ENCODE measurements at places on chromosomes 11 and 22.

GRCh38 chr11:14288189-14288935 is 70.6 kb downstream of the RRAS2 start:
- no peak for DNase-seq

GRCh38 chr11:37788141-37788877 is 1190.3 kb upstream of the RAG2 start:
- no peak for DNase-seq

DNA sequence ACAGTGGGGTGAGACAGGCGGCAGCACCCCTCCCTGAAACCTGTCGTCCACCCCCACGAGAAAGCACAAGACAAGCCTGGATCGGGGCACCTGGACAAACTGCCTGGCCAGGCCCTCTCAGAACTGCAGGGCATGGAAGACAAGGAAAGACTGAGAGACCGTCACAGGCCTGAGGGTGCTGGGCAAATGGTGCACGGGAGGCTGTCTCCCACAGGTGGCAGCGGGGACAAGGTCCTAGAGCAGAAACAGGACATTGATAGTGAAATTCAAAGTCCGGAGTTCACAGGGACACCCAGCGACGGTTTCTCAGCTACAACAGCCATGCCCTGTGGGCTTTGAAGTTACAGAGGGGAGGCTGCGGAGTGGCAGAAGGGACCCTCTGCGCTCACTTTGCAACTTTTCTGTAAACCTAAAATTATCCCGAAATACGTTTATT is 20.6 kb downstream of the DRD4 start:
- DNase-seq, result no peak

GRCh38 chr22:47042116-47042825 is 279.8 kb downstream of the TBC1D22A start:
- no peak for DNase-seq

DNA sequence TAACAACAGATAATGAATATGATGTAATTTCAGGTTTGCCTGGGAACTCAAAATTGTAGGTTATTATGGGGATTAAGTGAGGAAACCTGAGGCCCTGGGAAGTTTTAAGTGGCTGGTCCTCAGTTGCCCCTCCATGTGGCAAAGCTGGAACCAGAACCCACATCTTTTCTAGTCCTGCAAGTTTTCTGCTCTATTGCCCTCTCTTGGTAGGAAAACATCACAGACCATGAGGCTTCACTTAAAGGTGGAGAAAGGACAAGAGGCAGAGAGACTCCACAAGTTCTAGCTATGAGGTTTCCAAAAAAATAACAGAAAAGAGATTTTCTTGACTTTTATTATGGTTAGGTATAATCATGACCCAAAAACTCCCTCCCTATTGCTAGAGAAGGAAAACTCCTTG is 115.5 kb upstream of the DDI1 start:
- no peak for DNase-seq

DNA sequence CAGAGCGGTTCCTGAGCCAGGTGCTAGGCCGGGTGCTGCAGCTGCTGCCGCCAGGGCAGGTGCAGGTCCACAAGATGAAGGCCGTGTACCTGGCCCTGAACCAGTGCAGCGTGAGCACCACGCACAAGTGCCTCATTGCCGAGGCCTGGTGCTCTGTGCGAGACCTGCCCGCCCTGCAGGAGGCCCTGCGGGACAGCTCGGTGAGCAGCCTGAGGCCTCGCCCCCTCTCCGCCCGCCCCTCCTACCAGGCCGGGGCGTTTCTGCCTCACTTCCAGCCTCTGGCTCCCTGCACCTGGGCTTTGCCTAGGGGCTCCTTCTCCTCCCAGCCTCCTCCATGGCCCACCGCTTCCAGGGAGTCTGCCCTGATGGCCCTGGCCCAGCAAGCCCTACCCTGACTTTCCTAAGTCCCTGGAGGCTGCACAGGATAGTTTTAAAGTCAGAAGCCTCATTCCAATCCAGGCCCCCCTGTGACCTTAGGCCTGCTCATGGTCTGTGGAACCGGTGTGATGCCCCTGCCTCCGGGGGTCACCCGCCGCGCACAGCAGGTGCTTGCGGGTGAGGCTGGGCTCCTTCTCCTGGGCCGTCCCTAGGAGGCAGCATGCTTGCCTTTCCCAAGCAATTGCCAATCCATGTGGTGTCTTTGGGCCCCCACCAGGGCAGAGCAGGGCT is 5.5 kb downstream of the TCIRG1 start:
- DNase-seq, result no peak

GRCh38 chr11:57546451-57546850 is 9.1 kb downstream of the SMTNL1 start:
- no peak for DNase-seq

- no peak for DNase-seq
These were observed 17.1 kb upstream of the CCT8L2 start for GRCh38 chr22:16609548-16610261.

DNA sequence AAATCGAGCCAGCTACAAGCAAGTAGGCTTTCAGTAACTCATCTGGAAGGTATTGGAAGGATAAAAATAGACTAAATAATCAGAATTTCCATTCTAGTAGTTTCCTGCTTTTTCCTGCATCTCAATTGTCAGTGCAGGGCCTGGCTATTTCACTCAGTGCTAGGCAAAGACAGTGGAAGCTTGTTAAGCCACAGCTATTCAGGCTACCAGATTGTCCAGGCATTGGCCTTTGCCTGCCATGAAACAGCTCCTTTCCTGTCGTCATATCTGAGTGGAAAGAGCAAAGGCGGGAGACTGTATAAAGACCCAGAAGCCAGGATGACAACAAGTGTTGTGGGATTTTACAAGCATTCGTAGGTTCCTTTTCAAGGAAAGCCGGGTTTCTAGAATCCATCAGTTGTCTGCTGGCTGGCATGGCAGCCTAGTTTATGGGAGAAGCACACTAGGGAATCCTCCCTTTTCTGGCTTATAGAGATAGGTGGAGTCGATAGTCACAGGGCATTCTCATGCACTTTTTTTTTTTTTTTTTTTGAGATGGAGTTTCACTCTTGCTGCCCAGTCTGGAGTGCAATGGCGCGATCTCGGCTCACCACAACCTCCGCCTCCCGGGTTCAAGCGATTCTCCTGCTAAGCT is 2.0 kb upstream of the TNRC6B start:
- no peak for DNase-seq

DNA sequence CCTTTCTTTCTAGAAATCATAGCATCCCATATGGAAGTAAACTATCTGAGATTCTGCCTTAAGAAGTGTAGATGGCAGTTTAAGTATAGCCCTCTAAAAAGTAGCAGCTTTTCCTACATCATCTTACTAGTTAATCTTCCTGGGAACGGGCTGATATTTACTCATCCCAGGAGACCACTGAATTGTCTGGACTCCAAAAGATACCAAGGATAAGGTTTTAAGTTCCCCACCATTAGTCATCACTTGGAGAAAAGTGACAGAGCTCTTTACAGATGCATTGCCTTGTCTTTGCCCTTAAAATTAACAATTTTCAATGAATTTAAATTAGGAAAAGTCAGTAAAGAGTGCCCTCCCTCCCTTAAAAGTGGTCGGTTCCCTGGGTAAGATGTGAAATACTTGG is 129.5 kb downstream of the MAML2 start:
- no peak for DNase-seq

DNA sequence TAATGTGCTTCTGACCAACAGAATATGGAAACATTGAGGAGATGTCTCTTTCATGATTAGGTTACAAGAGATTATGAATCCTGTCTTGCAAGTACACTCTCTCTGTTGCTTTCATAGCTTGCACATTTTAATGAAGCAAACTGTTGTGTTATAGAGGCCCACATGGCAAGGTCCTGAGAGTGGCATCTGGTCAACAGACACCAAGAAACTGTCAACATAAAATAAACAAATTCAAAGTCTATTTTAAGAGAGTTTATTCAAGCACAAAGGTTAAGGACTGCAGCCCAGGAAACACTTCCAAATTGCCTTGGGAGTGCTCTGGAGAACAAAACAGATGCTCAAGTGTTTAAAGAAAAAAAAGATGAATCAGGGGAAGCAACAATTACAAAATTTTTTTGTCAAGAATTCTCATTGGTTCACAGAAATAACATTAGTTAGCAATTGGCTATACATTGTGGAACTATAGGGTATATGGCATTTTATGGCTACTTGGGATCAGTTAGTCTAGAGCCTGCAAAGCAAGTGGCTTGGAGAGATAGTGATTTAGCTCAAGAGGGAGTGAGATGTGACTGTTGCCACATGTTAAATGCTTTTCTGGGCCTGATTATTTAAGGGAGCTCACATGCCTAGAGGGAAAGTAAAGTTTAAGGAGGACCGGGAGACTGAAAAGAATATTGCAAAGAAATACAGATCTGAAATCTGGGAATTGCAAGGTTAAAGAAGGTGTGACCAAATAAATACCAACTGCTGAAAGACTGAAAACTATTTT is 54.6 kb downstream of the CTSC start:
- no peak for DNase-seq

GRCh38 chr11:33324302-33324985 is 67.3 kb downstream of the HIPK3 start:
- DNase-seq, result no peak

DNA sequence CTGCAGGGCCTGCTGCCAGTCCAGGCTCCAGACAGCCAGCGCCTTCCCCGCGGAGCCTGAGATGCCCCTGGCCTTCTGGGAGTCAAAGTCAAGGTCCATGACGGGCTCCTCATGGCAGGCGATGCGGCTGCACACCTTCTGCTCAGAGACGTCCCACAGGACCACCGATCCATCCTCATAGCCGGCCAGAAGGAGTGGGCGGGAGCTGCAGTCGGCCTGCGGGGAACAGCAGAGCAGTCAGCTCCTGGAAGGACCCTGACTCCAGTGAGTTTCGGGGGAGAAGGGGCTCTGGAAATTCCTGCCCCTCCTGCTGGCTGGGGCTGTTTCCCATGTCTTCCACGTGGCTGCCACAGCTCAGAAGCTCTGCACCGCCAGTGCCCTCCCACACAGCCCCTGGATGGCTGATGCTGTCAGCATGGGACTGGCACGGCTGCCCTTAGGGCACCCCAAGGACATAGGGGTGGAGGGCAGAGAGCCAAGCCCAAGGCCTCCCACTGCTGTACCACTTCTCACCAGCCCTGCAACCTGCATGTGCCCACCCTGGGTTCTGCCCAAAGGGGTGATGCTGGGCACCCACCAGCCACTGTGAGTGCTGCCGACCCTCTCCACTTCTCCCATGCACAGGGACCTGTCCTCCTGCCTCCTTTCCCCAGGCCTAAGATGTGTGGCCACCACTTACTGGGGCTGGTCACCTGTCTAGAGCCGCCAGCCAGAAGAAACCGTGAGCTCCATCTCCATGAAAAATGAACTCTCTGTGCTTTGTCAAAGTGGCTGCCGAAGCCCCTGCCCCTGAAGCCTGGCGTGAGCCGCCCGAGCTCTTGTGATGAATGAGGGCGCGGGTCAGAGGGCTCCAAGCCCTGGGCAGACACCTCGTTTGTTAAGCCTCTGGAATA is 41.7 kb downstream of the TBX1 start:
- no peak for DNase-seq

- DNase-seq, result no peak
These were observed 48.9 kb upstream of the SHANK2 start for GRCh38 chr11:71301046-71301857.
